ENCODE measurements at places on chromosomes 16 and 17. TPM values are rescaled to one million over a fixed set of nuclear protein-coding genes. Genes with fewer than 3 reads are reported as not detected.

The CHST4 gene
- total RNA-seq, result 586 TPM

GRCh38 chr17:2263183-2264066, 40.2 kb downstream of the SMG6 start:
- no peak for DNase-seq

DNA sequence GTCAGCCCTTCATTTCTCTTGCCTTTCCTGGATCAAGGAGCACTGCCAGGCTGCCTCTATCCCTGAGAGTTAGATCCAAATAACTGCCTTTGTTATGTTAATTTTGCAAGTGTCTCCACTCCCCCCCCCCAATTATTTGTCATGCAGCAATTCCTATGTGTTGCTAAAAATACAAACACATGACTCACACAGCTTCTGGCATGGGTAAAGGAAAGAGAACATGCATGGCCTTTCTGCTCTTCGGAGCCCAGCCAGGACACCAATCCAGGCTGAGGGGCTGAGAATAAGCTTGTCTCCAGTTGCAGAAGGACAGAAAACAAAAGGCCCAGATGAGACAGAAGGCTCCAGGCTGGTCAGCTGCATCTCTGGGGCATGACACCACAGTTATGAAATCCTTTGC, 148.0 kb upstream of the TNRC6C start:
- peak; percentile 33 for DNase-seq

The C17orf78 gene
- not detected for total RNA-seq

- no peak for DNase-seq
Measured at GRCh38 chr16:14324581-14324980, 253.5 kb downstream of the MRTFB start.

- DNase-seq, result no peak
Measured at GRCh38 chr16:73018821-73019456, 29.0 kb downstream of the ZFHX3 start.

The NPIPB9 gene
- total RNA-seq, result not detected

DNA sequence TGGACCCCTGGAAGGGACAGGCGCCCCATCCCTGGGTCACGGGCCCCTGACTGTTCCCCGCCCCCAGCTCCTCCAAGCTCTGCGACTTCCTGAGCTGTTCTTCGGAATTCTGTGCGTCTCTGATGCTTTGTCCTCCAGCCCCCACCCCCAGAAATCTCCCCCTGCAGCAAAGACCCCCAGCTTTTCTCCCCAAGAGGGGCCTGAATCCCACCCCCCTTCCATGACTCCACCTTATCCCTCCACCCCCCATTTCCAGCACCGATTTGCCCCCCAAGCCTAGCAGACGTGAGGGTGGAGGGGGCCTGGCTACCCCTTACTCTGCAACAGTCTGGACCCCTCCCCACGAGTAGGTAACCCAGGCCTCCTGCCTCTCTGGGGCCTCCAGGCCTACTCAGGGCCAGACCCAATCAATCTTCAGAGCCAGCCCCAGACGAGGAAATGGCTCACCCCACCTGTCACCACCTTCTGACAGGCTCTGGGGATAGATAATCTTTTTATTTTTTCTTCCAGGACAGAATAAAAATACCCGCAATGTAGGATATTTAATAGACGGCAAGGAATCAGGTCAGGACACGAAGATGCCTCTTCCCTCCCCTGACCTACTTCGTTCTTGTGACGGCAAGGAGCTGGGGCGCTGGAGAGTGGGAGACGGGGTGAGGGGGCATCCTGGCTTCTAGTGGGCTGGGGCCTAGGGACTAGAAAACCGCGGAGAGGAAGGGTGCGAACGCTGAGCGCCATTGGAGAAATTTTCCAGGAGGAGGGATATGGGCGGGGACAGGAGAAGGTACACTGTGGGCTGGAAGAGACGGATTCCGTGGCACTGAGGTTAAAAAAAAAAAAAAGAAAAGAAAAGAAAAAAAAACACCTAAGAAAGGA, 744 bp upstream of the PLXDC1 start:
- DNase-seq, result peak; percentile 32

The PRR35 gene
- not detected for total RNA-seq

DNA sequence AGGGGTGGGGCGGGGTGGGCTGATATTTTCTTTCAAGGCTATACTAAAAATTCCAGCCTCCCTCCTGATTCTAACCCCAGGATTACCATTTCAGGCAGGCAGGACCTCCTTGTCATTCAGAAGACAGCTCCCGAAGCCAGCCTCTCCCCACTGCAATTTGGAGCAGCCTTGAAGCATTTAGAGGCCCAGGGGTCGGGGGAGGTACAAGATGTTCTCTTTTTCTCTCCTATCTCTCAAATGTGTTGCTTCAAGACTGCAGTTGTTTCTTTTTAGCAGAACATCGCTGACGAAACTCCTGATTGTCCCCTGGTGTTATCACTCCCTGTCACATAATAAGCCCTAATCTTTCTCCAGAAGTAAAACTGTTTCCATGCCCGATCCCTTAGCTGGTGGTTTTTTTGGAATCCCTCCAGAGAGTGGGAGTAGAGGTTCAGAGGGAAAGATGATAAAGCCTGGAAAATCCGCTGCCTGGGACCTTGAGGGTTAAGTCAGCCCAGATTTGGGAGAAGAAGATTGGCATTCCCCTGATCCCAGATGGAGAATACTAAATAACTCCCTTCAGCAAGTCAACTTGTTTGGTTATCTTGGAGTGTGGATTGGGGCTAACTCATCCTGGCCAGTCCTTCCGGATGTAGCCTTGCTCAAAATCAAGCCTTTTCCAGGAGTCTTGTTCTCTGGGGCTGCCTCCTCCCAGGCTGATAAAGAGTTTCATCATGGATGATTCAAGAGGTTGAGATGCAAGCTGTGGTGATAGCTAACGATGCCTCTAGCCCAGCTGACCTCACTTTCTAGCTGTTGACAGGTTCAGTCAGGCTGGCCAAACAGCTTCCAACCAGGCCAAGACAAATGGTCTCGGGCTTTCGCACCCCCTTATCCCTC, 71.3 kb downstream of the SOX9 start:
- no peak for DNase-seq

- no peak for DNase-seq
Measured at GRCh38 chr16:28623172-28623711, 13.4 kb upstream of the SULT1A1 start.

The LCMT1 gene
- total RNA-seq, result 31.0 TPM

The SLFN12 gene
- 16.0 TPM for total RNA-seq

The DHRS7B gene
- total RNA-seq, result 30.3 TPM

GRCh38 chr16:3664187-3664896, 9.9 kb downstream of the DNASE1 start:
- no peak for DNase-seq

GRCh38 chr16:10242916-10243315, 60.7 kb upstream of the GRIN2A start:
- no peak for DNase-seq

The JPH3 gene
- total RNA-seq, result 0.32 TPM

DNA sequence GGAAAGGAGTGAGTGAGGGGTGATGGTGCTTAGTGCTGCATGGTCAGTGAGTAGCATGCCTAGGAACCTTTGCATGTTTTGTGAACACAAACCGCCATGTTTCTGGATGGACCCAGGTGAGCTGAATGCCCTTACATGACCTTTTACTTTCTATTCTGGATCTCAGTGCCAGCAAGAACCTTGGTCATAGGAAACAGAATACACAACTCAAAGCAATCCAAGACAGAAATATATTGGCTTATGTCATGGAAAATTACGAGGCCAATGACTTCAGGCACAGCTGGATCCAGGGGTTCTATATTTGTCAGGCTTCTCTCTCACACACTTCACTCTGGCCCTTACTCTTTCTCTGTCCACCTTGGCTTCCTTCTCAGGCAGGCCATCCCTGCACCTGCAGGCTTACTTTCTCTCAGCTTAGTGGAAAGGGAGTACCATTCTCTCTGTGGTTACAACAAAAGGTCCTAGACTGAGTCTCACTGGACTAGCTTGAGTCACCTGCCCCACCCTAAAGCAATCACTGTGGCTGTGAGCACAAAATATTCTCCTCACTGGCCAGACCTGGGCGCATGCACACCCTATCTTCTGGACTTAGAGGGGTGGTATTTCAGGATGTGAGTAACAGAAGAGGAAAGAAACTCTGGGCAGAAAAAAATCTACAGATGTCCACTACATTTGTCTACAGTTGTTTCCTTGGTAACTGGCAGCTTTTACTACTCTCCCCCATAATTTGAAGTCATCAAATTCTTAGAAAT, 20.4 kb upstream of the CPNE2 start:
- no peak for DNase-seq

The CA4 gene
- 328 TPM for total RNA-seq
